AG20443 (cell line): ENCODE measurements at places on chromosomes 2 and 18.

DNA sequence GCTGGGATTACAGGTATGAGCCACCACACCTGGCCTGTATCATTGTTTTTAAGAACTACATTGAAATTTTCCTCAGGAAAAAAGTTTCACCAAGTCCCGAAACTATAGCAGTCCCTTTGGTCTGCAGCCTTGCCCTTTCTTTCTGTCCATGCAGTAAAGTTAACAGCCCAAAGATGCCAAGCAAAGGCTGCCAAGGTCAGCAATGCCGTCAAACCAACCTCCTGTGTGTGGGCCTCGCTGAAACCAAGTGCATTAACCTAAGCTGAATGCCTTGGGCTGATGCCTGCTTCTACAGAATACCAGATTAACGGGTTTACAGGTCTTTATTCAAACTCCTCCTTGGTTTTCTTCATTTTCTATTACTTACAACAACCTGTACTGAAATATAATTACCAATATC, 73.1 kb downstream of the EIF5B start:
- no peak for DNase-seq

DNA sequence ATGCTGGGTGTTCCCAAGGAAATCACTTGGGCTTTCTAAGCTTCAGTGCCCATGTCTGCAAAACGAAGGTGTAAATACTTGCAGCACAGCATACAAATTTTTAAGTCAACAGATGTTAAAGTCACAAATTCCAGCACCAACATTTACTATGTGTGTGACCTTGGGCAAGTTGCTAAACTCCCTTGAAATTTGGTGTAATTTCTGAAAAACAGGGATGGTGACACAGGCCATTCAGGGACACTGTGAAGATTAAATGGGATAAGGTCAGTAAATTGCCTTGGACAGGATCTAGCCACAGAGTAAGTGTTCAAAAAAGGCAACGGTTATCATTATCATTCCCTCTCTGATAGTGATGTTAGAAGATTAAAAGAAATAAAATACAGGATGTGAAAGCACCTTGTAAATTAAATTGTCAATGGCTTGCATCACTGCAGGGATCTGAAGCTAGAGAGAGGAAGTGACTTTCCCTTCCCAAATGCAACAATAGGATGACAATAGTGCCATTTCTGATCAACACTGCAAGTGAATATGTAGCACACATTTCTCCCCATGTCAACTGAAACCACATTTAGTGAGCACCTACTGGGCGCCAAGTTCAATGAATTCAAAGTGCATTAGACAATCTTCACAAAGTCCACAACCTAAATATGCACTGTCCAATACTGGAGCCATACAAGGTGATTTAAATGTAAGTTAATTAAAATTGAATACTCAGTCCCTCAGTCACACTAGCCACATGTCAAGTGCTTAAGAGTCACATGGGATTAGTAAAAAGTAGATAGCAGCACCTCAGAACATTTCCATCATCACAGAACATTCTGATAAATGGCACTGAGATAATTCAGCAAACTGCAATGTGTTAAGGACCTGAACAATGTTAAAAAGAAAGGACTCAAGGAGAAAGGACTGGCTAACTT, 81.2 kb downstream of the STK39 start:
- no peak for DNase-seq

DNA sequence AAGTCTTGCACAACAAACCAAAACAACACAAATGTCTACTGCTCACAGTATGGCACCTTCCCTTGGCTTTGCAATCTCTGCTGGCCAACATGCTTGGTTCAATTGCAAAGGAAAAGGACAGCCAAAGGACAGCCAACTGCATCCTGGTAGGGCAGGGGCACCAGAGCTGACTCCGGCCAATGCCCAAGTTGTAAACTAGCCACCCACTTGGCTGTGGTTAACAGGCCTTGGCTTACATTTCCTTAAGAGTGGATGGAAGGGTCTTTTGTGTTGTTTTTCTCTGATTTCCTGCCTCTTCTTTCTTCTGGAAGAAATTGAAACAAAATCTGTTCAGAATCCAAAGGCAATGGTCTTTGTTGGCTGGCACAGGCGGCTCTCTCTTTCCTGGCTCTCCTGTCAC, 119.1 kb upstream of the TRIB2 start:
- no peak for DNase-seq

GRCh38 chr18:46250084-46250811, 146.1 kb downstream of the HAUS1 start:
- peak; percentile 11 for DNase-seq

GRCh38 chr2:10462178-10463083, 14.3 kb upstream of the ODC1 start:
- DNase-seq, result no peak

- no peak for DNase-seq
Measured at GRCh38 chr2:62933398-62933917, 117.2 kb upstream of the OTX1 start.

- DNase-seq, result no peak
Measured at GRCh38 chr18:40210696-40211095, 1744.3 kb upstream of the PIK3C3 start.

GRCh38 chr2:3160751-3161330, 216.8 kb downstream of the EIPR1 start:
- no peak for DNase-seq

DNA sequence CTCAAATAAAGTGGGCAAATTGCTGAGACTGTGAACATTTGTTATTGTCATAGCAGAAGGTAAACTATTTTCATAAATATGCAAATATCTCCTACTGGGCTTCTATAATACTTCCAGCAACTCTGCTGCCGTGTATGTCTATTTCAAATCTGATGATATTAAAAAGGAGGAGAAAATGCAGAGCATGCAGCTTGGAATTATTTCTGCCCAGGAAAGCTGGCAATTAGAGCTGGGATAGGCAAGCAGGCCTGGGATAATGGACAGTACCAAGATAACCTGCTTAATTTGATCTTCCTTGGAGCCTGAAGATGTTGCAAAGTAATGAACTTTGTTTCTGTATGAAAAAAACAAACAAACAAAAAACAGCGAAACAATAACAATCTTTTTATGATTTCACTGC, 72.8 kb downstream of the HNMT start:
- no peak for DNase-seq

DNA sequence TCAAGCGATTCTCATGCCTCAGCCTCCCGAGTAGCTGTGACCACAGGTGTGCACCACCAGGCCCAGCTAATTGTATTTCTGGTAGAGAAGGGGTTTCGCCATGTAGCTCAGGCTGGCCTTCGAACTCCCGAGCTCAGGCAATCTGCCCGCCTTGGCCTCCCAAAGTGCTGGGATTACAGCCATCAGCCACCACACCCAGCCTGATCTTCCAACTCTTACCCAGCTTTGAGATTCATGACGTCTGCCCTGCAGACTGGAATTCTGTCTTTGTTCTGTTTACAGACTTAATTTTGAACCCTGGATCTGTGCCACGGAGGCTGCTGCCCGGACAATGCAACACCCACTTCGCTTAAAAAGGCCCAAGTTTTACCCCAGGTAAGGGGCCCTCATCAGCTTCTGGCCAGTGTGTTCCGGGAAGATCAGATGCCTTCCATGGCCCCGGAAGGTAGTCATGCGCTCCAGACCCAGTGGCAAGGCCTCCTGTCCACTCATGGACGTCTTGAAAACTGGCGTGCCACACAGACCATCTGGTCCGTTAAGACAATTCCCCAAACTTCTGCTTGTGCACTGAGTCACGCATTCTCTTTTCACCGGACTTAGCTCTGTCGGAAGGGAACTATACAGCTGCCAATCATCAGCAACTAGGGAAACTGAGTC, 5.5 kb downstream of the PXDN start:
- DNase-seq, result peak; percentile 39

- DNase-seq, result no peak
Measured at GRCh38 chr2:240187989-240188590, 47.6 kb upstream of the OTOS start.

GRCh38 chr2:6704077-6704476, 161.6 kb downstream of the CMPK2 start:
- DNase-seq, result no peak

DNA sequence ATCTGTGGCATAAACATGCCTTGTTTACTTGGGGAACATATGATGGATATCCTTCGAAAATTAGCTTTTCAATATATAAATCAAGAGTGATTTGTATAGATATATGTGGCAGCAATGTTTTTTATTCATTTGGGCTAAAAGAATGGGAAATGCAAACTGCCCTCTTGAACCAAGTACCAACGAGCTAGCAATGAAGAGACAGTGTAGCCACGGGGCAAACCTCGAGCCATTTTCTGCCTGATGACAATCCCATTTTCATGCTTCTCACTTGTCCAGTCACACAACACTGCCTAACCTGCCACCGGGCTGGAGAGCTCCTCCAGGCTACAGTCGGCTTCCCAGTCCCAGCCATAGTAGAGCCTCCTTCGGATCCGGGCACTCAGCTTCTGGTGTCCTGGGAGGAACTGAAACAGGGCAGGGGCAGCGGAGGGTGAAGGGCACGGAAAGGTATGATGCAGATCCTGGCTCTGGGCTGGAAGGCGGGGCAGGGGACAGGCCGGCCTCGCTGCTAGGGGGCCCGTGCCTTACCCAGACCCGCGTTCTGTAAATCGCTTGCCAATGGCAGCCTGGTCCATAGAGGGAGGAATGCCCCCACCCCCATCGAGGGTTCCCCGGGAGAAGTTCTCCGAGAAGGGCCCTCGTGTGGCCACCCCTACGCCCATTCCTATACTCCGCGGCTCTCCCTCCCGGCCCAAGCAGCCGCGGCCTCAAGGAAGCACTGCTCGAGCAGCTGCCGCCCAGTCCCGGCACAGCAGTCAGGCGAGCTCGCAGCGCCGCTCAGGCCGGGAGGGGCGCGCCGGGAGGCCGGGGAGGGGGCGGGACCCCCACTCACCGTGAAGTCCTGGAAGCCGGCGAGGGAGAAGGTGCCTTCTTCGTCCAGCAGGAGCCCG, 552 bp downstream of the CNPPD1 start:
- DNase-seq, result peak; percentile 41

DNA sequence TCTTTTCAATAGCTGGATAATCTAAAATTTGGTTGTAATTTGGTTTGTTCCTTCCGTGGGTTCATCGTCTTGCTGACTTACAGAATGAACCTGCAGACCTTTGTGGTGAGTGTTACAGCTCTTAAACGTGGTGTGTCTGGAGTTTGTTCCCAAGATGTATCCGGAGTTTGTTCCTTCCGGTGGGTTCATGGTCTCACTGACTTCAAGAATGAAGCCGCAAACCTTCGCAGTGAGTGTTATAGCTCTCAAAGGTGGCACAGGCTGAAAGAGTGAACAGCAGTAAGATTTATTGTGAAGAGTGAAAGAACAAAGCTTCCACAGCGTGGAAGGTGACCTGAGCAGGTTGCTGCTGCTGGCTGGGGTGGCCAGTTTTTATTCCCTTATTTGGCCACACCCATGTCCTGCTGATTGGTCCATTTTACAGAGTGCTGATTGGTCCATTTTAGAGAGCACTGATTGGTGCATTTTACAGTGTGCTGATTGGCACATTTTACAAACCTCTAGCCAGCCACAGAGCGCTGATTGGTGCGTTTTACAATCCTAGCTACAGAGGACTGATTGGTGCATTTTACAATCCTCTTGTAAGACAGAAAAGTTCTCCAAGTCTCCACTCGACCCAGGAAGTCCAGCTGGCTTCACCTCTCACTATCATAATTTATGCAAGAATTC, 16.6 kb downstream of the RALB start:
- no peak for DNase-seq

GRCh38 chr18:24494586-24494985, 34.1 kb downstream of the HRH4 start:
- no peak for DNase-seq

DNA sequence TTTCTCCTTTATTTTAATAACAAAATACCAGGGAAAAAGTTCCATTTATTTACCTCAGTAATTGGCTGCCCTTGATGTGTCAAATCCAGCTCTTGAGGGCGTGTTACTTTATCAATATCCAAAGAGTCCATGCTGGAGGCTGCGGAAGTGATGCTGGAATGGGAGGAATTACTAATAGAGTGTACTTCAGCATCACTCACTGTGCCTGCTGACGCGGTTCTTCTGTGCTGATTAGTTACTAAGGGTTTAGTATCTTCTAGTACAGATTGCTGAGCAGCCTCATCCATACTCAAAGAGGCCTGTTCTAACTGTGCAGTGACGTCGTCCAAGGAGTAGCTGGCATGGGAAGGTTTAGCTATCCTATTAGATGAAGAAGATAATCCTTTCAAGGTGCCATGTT, 45.6 kb downstream of the RAPH1 start:
- DNase-seq, result no peak

DNA sequence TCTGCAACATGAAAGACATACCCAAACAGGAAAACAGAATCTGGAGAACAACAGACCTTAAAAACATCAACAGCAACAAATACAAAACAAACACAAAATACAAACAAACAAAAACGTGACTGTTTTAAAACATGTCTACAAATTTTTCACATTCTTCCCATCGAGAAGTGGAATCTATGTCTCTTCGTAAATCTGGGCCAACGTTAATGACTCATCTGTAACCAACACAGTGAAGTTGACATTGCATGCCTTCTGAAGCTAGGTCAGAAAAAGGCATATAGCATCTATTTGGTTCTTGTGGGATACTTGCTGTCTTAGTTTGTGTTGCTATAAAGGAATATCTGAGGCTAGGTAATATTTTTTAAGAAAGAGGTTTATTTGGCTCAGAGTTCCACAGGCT, 269.0 kb upstream of the FBXO11 start:
- DNase-seq, result peak; percentile 76

GRCh38 chr18:57910817-57911216, 107.7 kb upstream of the ATP8B1 start:
- no peak for DNase-seq

GRCh38 chr2:46703588-46703987, 212.0 kb downstream of the MCFD2 start:
- no peak for DNase-seq

DNA sequence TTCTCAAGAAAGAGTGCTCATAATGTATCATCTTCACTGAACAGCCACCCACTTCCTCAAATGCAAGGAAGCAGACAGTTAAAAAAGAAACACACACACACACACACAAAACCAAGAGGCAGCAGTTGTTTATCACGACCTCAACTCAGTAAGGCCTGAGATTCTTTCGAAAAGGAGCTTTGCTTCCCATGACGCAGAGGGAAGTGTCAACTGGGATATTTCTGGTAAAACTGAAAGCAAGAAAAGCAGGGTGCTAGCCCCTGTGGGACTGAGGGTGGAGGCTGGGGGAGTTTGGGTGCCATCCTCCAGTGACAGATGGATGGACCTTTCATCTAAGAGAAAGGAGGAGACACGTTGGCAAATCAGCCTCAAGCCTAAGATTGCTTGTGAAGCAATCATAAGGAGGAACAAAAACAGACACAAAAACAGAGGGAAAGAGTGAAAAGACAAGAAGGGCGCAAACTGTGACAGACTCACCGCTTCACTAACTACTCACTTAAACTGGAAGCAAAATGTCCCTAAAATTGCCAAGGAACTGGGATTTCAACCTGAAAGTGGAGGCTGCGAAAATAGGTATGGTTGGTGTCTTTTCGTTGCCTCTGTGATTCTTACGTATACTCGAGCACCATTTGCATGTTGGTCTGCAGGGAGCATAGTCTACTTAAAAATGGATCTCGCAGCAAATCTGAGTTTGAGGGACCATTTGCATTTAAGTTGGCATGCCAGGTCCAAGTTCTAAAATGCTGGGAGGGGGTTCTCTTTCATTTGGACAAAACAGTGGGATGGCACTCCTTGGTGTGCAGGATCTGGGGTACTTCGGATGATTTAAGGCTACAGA, at the start of gene ARHGAP25:
TSS of gene ARHGAP25 (plus strand) at position 124 of the 838 bp plus-strand sequence. CDS start at position 513, 389 bp downstream.
- no peak for DNase-seq

- DNase-seq, result peak; percentile 42
Measured at GRCh38 chr18:42414756-42415454, 459.9 kb downstream of the PIK3C3 start.
